ENCODE measurements at places on chromosomes 12 and 14.

DNA sequence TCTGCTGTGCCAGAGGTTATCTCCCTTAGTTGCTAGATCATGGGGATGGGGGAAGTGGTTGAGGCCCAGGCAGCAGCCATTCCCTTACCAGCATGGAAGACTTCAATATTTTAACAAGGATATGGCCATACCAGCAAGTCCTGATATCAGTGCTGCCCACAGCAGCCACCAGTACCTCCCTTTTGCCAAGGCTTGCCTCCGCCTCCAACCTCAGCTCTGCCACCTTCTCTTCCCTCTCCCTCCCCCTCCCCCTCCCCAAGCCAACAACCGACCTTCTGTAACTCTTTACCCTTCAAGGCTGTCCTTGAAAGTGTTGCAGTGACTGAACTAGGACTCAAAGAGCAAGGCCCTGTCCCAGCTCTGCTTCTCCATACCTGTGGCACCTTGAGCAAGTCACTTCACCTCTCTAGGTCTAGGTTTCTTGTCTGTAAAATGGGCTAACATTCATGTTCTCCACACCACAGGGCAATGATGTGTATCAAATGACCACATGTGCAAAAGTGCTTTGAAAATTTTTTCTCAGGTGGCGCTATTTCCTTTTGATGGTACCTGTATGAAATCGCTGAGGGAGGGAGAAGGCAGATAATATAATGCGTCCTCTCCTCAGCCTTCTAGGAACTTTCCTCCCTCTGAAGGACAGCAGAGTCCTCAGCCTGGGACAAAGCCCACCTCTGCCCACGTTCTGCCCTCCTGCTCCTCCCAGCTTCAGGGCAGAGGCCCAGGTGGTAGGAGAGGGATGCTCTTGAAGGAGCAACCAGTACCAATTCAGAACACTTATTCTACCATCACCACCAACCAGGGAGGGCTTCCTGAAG lies 14.7 kb downstream of the PLEKHG6 start:
- DNase-seq, result no peak

DNA sequence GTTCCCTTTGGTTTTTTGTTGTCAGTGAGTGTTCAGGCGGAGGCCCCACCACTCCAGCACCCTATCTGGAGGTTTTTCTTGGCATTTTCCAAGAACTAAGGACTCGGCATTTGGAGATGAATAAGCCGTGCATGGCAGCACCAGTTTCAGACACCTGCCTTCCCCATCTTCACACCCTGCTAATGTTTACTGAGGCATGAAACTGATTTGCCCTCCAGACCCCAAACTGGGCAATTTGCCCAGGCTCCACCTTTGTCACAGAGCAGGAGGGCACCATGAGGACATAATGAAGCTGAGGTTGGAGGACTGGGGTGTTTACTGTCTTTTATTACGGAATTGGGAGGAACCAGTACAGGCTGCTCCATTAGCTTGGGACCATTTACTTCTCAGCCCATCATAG lies 113.4 kb downstream of the LGMN start:
- DNase-seq, result no peak

GRCh38 chr12:127636882-127637281 lies 630.1 kb upstream of the TMEM132C start:
- DNase-seq, result no peak

DNA sequence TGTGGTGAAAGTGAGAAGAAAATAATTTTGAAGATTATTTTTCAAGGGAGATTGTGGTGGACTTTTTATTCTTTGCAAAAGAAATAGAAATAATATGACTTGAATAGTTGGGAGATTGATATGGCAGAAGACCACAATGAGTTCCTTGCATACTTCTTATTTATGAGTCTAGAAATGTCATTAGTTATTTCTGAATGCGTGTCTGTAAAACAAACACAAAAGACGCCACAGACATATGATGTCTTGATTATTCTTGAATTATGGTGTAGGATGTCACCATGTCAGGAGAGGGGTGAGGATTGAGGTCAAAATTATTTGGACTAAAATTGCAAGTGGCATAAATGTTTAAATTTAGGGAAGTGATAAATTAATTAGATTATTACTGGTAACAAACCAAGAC lies 440.7 kb upstream of the PDE3A start:
- DNase-seq, result no peak

DNA sequence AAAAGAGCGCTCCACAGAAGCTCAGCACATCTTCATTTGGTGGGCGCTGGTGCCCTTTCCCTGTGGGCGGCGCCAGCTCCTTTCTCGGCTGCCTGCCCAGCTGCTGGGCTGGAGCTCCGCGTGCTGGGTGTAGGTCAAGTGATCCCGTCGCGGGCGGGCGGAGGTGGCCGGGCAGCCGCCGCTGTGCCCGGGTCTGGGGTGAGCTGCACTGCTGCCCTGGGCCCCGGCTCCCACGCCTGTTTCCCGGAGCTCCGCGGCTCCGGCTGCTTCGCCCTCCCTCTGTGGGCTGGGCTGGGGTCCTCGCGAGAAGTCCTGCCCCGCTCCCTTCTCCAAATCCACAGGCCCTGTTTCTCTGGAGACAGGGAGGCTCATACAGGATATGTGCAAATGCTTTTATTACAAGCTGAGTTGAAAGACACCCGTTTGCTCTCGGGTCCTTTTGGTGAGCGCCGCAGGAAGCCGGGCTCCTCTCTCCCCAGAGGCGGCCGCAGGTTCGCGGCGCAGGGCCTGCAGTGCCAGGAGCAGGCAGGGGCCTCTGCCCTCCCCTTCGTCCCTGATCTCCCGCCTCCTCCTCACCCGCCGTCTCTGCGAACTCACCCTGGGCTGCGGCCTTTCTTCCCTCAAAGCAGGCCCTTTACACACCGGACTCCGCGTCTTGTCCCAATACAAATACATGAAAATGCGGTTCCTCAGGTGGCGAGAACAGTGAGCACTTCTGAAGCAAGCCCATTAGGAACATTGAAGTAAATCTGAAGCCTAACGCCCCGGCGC lies 67.8 kb upstream of the CAPRIN2 start:
- DNase-seq, result peak; percentile 13

- no peak for DNase-seq
Observed at GRCh38 chr14:84825481-84826251, 704.3 kb upstream of the FLRT2 start.

DNA sequence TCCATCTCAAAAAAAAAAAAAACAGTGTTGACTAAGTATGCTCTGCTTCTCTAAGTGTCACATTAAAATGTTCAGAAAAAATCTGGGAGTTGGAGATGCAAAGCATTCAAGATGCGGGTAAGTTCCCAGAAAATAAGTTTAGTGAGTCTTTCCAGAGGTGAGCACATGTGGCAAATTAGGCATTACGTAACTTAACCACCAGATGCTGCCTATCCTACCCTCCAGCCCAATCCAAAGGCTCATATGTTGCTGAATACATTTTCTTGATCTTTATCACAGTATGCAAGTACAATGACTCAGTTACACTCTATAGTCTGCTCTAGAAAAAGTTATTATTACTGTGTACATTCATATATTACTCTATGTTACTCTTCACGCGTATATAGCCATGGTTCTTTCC lies 3.6 kb downstream of the SLC2A14 start:
- no peak for DNase-seq

- no peak for DNase-seq
Observed at GRCh38 chr12:74227846-74228545, 309.6 kb upstream of the ATXN7L3B start.

DNA sequence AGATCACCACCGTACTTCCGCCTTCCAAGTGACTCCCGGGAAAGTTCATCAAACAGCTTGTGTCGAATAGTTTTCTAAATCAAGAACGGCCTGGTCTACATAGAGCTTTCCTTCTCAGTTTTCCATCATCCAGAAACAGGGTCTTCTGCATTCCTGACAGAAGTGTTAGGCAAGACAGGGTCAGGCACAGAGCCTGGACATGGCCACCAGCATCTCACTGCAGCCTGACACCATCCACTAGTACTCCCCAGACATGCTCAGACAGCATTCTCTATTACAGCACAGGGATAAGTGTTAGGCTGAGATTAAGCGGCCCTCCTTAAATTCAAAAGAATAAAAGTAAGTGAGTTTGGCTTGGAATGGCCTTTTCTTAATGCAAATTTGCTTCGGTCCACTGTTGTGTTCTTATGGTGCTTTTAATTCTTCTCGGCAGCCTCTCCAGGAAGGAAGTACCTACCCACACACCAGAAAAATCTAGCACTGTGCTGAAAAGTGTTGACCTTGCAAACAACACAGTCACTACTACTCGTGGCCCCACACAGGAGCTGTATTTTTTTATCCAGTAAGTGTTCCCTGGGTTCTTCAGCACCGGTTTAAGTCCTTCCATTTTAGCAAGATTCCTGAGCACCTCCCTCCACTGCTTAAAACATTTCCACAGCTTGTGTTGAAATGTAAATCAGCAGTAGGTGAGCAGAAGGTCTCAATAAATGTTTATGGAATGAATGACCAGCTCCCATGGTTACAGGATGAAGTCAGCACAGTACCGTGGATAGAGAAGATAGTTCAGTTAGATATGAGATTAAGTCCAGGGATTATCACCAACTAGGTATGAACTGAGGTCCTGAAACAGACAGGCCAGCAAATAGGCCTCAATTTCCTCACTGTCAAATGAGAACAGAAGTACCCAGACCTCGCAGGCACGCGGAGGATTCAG lies 44.1 kb downstream of the SETD3 start:
- DNase-seq, result no peak

DNA sequence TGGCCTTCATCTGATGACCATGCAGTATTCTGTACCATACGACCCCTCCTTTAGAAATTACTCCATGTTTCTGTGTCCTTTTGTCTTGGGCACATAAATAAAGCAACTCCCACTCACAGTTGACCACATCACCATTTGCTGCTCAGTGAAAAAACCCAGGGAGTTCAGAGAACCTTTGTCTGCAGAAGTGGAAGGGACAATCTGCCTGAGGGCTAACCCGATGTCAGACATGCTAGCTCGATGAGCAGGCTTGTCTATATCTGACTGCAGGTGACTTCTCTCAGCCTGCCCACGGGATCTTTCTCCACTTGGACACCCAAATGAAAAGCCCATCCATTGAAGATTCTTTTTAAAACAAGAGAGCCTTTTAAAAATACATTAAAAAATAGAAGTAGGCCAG lies 45.7 kb upstream of the GRIP1 start:
- DNase-seq, result no peak

- DNase-seq, result no peak
Observed at GRCh38 chr12:103998976-103999375, 33.3 kb downstream of the TDG start.

GRCh38 chr14:104555430-104556255 lies 23.9 kb upstream of the C14orf180 start:
- DNase-seq, result no peak

- DNase-seq, result peak; percentile 53
Observed at GRCh38 chr14:99561864-99562263, 42.1 kb downstream of the CCDC85C start.

GRCh38 chr12:111076611-111077451 lies 156.5 kb upstream of the MYL2 start:
- DNase-seq, result peak; percentile 2

- DNase-seq, result no peak
Observed at GRCh38 chr14:105060751-105061427, 4.3 kb downstream of the GPR132 start.

- DNase-seq, result peak; percentile 99
Observed at GRCh38 chr12:96233939-96234461, 39.8 kb downstream of the ELK3 start.

DNA sequence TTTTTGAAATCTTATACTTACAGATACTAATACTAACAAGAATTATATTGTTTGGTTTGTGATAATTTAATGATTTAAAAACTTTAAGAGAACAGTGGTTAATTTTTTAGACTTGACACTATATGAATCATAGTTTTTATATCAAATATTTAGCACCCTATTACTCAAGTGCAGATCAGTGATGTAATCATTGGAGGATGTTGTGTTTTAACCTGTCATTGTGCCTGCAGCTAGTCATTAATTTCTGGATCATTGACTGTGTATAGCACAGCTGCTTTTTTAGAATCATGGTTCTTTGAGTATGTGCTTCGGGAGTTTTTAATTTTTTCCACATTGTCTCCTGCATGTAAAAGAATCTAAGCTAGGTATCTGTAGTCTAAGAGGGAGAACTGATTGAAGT lies 17.3 kb downstream of the ARID4A start:
- no peak for DNase-seq

- DNase-seq, result no peak
Observed at GRCh38 chr12:105423921-105424320, 93.4 kb downstream of the C12orf75 start.

- DNase-seq, result no peak
Observed at GRCh38 chr12:64082116-64082515, 140.0 kb downstream of the KICS2 start.

GRCh38 chr14:20905676-20906075 lies 14.5 kb downstream of the RNASE3 start:
- DNase-seq, result no peak

- peak; percentile 91 for DNase-seq
Observed at GRCh38 chr12:120292661-120293531, at the start of gene RNU4-1. TSS of gene RNU4-1 (minus strand) at chr12:120293237.

- peak; percentile 44 for DNase-seq
Observed at GRCh38 chr12:32502693-32503502, 103.5 kb downstream of the FGD4 start.
